ENCODE measurements at places on chromosomes 5 and 9. TPM values are rescaled to one million over a fixed set of nuclear protein-coding genes. Genes with fewer than 3 reads are reported as not detected.

DNA sequence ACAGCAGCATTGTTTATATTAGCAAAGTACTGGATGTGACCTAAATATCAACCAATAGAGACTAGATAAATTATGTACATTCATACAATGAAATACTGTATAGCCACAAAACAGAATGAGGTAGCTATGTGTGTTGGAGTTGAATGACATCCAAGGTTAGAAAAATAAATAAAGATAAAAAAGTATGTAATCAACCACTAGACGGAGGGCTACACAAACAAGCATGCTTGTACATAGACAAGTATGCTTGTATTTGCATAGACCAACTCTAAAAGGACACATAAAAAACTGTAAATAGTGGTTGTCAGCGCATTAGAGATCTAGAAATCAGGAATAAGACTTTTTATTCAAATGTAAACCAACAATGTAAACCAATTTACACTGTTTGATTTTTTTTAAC lies 3.0 kb downstream of the FEM1C start:
- no peak for DNase-seq

DNA sequence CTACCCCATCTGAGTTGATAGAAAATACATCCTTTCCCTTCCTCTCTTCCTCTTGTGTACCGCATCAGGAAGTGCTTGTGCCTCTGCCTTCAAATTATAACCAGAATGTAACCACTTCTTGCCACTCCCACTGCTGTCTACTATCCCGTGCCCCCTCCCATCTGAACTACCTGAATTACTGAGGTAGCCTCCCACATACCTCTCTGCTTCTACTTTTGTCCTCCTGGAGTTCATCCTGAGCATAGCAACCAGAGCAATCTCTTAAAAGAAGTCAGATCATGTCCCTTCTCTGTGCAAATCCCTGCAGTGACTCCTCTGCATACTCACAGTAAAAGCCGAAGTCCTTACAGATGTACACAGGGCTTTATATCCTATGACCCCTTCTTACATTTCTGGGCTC lies 23.0 kb downstream of the SV2C start:
- DNase-seq = no peak

DNA sequence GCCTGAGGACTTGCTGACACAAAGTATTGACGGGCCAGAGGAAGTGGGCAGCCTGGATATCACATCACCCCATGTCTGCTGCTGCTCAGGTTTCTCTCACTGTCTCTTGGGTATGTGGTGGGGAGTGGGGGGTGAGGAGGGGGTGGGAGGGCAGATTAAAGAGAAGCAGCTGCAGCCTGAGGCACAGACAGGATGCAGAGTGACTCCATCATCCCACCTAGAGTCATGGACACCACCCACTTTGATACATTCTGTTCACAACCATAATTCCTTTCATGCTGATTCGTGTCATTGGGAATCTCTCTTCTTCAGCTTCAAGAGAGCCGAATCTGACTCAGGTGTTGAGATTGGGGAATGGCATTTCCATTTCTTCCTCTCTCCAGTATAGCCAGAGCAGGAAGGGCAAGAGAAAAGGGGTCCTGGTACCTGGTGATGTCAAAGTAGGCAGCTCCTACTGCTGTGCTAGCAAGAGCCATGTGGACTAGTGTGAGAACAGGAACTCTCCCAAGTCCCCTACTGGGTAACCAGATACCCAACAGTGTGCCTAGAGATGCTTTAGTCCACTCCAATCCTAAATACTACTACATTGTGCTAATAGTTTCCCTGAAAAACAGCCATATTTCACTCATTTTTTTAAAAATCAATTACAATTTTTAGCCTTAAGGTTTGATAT lies 22.4 kb downstream of the GRAMD2B start:
- DNase-seq = no peak

The IRX4 gene
- not detected for total RNA-seq

The CCDC171 gene
- 3.0 TPM for total RNA-seq

The NUTM2F gene
- not detected for total RNA-seq

GRCh38 chr5:16866273-16866672 lies 69.8 kb downstream of the MYO10 start:
- no peak for DNase-seq

GRCh38 chr9:100598641-100599145 lies 20.8 kb downstream of the CAVIN4 start:
- peak; percentile 95 for DNase-seq
